ENCODE measurements at places on chromosomes 13 and 19.
A peak's percentile ranks its signal among the peaks of the same experiment; 100 is the strongest.

DNA sequence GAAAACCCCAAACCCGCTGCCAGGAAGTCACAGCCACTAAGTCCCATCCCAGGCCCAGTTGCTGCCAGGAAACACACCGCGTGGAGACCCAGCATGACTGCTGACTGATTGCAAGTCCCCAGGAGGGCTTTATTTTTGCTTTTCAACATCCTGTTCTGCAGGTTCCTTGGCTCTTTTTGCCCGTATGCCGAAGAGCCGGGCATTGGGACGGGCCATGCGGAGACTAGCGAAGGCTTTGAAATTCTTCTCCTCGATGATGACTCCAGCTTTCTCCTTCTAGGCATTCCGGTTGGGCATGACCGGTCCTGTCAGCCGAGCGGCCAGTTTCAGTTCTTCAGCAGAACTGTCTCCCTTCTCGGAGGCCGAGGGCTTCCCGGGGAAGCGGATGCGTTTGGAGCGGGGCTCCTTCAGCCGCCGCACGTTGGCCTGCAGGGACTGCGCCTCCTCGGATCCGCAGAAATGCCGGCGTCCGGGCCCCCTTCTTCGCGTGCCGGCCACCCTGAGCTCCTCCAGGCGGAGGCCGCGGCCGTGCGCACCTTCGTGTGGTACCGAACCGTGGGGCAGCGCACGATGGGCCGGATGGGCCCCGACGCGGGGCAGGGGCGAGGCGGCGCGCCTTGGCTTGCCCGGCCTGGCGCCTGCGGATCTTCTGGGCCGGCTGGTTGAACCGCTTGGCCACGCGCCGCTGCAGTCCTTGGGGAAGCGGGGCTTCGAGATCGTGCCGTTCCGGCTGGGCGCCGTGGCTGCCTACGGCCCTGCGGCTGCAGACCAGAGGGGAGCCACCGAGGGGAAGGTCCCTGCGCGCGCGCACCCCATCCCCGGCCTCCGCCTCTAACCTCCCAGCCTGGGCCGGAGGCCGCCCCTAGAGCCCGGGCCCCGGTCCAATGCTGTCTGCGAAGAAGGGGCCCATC is 15.2 kb downstream of the ZSCAN5C start:
- DNase-seq: no peak

GRCh38 chr19:18046059-18046718 is 38.2 kb downstream of the ARRDC2 start:
- no peak for DNase-seq

GRCh38 chr19:33227870-33228599 is 2.4 kb upstream of the SLC7A10 start:
- DNase-seq: no peak

GRCh38 chr13:107450931-107451330 is 764.4 kb downstream of the LIG4 start:
- no peak for DNase-seq

DNA sequence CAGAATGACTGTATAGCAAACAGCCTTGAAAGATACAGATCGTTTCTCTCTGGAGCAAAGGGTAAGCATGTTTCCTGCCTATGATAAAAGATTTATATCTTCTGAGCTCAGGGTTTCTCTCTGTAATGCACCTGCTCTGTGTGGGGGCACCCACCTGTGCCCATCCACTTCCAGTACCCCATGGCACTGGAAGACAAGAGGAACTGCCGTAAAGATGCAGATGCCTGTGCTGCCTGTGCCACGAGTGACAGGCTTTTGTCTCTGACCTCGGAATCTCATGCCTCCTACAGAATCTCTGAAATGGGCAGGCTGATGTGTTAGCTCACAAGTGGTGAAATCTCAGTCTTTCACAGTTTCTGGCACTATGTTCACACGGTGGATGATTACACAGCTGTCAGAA is 50.3 kb upstream of the ATP11A start:
- no peak for DNase-seq

DNA sequence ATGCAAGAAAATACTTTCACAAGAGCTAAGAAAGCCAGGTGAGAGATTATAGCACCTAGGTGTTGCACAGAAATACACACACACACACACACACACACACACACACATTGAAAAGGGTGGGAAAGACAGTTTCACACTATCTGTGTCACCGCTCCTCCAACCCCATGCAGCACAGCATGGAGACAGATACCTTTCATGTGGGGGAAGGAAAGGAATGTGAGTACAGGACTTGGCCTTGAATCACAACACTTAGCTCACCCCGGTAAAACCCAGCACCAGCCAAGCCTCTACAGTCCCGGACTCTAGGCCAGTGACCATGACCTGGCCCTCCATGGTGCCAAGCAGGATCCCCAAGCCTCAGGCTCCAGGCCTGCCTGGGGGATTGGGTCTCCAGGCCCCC is 462.0 kb upstream of the SPRY2 start:
- no peak for DNase-seq

DNA sequence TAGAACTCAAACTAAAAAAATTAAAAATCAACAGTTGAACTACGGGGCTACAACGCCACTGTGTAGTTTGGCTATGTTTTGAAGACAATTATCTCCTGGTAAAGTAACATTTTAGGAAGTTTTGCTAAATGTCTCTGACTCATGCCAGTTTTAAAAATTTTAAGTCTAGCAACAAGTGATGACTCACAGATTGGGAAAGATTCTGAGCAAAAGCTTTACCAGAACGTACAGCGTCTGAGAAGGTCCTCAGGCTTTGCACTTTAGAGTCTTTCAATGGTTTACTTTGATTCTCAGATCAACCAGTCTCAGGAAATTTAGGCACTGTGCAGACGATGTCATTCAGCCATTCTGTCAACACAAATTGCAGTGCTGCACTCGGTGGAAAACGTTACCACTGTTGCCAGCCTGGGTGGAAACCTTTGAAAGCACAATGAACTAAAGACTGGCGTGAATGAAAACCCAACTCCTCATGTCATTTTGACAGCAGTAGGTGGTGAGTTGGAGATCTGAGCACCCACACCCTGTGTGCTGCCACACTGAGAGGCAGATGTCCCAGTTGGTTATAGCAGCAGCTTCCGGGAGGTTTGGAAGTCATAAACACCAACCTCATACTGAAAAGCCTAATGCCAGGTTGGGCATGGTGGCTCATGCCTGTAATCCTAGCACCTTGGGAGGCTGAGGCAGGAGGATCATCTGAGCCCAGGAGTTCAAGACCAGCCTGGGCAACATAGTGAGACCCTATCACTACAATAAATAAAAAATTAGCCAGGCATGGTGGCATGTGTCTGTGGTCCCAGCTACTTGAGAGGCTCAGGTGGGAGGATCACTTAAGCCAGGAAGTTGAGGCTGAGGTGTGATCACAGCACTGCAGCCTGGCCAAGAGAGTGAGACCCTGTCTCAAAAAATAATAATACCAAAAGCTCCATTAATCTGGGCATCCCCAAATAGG is 6.3 kb upstream of the WTIP start:
- peak; percentile 13 for DNase-seq

DNA sequence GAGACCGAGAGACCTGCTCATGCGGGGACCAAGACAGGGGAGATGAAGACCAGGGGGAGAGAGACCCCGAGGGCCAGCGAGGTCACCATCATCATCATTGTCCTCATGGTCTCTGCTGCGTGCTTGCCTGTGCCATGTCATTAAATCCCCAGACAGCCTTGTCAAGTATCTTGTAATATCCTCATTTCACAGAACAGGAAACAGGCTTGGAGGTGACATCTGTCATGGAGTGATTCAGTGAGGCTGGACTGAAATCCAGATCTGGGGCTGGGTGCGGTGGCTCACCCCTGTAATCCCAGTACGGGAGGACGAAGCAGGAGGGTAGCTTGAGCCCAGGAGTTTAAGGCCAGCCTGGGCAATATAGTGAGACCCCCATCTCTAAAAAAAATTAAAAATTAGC is 5.9 kb upstream of the NANOS2 start:
- no peak for DNase-seq

GRCh38 chr19:53102756-53103233 is 427 bp downstream of the ZNF160 start:
- peak; percentile 13 for DNase-seq

DNA sequence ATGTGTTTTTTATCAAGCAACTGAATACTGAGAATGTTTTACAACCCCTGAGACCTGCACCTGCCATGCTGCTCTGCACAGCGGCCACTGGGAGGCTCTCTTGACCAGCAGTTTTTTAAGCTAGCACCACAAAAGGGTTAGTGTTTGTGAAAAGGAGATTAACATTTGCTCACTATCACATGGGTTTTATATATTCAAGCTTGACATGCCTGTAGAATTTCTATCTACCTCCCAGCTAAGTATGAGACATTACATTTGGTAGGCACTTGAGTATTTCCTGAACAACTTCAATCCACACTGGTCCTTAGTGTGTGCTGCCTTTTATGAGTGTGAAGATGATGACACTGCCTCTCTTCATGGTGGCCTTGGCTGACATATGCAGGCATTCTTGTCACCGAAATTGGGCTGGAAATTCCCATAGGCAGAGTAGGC is 1238.9 kb downstream of the UQCRFS1 start:
- no peak for DNase-seq

DNA sequence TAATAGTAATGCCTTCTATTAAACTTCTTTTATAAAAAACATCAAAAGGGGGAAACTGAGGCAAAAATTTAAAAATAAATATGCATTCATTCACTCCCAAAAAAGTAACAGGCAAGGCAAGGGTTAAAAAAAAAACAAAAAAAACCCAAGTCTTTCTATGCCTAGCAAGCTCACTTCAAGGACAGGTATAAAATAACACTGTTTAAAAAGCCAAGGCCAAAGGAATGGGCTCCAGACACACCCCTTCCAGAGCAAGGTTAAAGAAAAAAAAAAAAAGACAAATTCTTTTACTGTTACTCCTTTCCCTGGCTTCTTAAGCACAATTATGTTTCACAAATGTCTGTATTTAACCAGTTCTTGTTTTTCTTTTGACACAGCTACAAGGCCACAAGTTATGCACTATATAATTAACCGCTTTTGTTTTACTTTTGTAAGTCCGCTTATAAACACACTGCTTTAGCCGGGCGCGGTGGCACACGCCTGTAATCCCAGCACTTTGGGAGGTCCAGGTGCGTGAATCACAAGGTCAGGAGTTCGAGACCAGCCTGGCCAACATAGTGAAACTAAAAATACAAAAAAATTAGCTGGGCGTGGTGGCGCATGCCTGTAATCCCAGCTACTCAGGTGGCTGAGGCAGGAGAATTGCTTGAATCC is 3.6 kb downstream of the SIGLEC11 start:
- no peak for DNase-seq

DNA sequence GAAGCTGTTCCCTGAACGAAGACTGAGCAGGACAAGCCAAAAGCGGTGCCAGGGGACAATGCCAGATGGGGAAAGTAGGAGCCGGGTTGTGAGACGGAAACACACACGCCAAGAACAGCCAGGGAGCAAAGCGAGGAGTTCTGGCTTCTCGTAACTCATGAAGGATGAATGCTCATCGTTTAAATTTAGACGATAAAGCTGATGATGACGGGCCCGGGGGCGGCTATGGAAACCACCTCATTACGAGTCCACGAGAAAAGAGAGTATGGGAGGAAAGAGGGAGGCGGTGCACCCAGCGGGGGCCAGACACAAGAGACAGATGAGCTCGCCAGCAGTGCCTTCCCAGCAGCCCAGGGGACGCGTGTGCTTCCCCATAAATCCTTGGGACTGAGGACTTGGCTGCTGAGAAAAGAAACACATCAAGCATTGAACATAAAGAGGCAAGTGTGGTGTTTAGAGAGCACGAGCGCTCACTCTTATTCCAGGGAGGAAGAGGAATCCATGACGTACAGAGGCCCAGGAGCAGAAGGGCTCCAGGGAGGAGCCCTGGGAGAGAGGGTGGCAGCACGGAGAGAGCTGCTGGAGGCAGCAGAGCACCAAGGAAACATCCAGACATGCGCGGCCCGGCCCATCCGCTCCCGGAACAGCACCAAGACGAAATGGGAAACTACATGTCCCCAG is 70.7 kb downstream of the EPS15L1 start:
- DNase-seq: peak; percentile 17

- DNase-seq: no peak
These were observed 232.6 kb upstream of the GPC6 start for GRCh38 chr13:92994056-92994455.

DNA sequence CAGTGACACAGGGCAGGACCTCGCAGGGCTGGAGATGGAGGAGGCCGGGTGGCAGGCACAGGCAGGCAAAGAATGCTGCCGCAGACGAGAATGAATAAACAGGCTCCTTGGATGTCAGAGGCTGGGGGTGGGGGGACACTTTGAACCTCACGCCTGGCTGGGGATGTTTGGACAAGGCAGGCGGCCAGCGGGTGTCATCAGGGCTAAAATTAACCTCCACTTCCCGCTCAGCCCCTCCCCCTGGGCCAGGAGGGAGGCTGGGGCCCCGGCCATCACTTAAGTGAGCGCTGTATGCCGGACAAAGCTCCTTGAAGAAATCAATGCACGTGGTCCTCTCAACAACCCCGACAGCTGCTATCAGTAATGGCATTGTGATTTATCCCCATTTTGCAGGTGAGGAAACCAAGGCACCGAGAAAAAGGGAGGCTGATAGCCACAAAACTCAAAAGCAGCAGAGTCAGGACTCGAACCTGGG is 10.3 kb upstream of the FUT5 start:
- DNase-seq: no peak

DNA sequence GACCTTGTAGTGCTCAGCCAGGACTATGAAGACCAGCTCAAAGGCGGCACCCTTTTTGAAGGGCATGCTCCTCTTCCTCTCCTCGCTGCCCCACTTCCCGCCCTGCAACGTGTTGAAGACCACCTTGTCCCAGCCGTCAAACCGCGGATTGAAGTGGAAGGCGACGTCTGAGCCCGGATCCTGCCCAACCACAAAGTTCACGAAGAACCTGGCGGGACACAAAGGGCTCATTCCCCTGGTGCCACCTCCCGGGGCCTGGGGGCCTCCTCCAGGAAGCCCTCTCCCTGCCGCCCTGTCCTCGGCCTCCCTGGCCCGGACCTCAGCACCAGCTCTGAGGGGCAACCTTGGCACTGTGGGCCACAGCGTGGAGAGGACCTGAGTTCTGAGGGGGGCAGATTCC is 4.0 kb downstream of the LGALS4 start:
- DNase-seq: no peak

All from stimulated activated CD4-positive, alpha-beta T cell treated with anti-CD3 and anti-CD28 coated beads, TNF-alpha, amount 100 ng/mL, for 48 hours (primary cell).